ENCODE measurements at places on chromosomes 7 and 10.

DNA sequence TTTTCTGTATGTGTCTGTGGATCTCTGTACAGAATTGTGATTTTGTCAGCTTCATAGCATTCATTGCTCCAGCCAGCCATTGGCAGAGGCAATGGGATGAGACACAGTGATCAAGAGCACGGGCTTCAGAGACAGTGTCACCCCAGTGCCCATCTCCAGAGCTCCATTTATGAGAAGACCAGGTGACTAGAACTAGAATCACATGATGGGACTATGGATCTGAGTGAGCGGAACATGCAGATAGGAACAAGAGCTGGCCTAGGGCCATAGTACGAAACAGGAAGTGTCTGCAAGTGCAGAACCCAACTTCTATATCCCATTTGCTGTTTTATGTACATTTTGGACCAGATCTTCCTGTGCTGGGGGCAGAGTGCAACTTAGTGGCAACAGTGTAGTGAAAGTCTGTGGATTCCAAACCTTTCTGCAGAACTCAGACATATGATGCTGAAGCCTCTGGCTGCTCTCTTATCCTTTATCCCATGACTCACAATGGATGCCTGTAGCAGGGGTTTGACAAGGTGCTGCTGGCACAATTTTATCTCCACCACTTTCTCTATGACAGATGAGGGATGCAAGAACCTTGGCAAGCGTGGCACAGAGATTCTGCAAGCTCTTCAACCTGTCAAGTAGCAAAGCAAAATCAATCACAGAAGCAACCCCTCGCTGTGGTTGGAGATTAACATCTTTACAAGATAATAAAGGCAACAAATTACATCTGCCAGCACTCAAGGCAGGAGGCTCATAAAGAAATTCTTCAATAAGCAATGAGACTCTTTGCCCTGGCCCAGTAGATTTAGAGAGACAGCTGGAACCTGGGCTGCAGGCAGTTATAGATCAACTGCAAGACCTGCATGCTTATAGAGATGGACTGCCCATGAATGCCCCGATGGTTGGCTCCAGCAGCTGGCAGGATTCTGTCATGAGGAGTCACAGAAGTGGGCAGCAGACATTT lies 681.3 kb downstream of the TNS3 start:
- no peak for DNase-seq

DNA sequence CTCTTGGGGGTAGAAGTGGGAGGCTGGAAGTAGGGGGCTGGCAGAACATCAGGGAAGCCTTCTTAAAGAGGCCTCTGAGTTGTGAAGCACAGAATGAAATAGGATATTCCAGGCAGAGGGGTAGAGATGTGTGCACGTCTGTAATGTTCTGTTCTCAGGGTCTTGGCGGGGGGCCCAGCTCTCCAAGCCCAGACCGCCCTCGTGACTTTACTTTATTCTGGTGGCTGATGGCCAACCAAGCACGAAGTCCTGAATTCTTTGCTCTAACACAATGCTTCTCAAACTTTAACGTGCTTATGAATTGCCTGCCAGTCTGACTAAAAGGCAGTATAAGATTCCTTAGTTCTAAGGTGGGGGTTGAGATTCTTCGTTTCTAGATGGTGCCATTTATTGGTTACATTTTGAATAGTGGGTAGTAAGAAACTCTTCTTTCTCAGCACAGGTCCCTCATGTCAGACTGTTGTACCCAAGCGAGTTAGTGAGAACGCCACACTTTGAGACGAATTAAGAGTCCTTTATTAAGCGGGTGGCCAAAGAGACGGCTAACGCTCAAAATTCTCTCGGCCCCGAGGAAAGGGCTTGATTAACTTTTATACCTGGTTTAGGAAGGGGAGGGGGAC lies 8.2 kb downstream of the PRXL2A start:
- no peak for DNase-seq

GRCh38 chr10:6299743-6300105 lies 97.0 kb downstream of the PFKFB3 start:
- no peak for DNase-seq

DNA sequence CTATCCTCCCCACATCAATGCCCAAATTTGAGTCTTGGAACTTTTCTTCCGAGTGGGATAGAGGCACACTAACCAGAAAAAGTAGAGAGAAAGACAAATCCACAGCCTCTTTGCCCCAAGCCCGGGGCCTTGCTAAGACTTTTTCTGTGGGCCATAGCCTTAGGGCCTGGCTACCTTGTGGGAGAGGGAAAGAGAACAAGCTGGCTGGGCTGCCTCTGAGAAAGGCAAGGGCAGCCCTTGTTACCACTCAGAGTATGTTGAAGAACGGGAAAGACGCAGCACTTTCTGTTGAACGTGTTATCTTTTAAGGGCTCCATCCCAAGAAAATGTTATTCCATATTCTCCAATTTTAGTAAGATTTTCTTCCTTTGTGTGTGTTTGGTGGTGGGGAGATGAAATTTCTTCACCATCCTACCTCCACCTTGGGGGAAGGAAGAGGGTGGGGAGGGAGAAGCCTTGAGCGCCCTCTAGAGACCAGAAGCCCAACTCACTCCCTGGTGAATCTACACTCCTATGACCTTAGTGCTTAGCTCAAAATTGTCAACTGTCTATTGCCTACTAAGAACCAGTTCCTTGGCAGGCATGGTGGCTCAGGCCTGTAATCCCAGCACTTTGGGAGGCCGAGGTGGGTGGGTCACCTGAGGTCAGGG lies 3.9 kb upstream of the NRF1 start:
- DNase-seq: no peak

- DNase-seq: no peak
These were observed 22.0 kb upstream of the UBE3C start for GRCh38 chr7:157116762-157117161.

- no peak for DNase-seq
These were observed 66.5 kb downstream of the AFAP1L2 start for GRCh38 chr10:114337510-114338462.

DNA sequence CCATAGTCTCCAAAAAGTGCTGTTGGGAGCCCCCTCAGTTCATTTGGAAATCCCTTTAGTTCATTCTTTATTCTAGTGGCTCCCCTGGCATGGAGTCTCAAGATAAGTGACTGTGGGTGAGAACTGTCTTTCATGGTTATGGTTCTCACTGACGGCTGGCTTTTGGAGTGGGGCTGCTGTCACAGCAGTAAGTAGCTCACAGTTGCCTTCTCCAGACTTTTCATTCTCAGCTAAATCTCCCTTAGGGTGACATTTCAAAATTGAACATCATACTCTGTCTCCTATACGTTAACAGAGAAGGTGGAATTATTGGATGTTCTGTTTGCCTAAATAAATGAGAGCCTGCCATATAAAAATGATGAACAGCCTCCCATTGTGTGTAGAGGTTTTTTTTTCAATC lies 58.7 kb downstream of the PLPP4 start:
- no peak for DNase-seq

DNA sequence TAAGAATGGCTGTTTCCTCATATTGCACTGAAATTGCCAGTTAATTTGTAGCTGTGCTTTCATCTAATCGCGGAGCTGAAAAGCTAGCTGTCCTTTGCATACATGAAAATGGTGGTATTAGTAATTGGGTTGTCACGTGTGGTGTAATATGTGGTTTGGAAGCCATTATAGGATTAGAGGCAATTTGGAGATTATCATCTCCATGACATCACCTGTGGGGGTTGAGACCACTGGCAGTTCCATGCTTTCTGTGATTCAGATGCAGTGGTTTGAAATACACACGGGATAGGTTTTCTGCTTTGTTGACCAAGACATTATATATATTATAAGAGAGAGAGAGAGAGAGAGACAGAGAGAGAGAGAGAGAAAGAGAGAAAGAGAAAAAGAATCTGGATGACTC lies 180.8 kb downstream of the RAB11FIP2 start:
- no peak for DNase-seq

DNA sequence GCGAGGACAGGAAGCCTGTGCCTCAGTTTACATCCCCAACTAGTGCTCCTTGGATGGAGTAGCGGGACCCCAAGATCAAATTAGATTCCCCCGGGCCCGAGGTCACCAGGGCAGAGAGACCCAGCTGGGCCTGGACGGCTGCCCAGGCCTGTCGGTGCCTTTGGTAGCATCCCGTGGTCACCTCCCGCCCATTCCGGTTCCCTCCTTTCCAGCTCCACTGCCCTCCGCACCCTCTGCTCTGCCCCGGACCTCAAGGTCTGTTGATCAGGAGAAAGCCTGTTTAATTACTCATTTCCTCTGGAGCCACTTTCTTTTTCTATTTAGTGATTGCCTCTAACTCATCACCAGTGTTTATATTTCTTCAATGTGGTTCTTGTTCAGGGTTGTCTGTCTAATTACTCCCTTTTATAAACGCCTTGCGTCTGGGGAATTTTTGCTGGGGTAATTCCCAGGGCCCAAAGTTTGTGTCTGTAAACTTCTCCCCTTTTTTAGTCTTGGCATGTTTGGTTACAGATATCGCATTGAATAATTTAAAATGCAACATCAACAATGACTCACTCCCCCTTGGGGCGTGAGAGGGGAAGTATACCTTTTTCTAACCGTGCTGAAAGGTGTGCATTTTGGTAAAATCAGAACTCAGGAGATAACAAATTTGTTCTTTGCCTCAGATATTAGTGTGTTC lies 1.9 kb downstream of the FOXK1 start:
- no peak for DNase-seq

- no peak for DNase-seq
These were observed 803 bp downstream of the GOLGA7B start for GRCh38 chr10:97850446-97850845.

GRCh38 chr10:34647160-34647559 lies 167.9 kb downstream of the PARD3 start:
- DNase-seq: no peak

GRCh38 chr10:73413108-73413527 lies 740 bp downstream of the ANXA7 start:
- DNase-seq: peak; percentile 17

- DNase-seq: no peak
These were observed 44.0 kb downstream of the INPP5F start for GRCh38 chr10:119769886-119770285.

DNA sequence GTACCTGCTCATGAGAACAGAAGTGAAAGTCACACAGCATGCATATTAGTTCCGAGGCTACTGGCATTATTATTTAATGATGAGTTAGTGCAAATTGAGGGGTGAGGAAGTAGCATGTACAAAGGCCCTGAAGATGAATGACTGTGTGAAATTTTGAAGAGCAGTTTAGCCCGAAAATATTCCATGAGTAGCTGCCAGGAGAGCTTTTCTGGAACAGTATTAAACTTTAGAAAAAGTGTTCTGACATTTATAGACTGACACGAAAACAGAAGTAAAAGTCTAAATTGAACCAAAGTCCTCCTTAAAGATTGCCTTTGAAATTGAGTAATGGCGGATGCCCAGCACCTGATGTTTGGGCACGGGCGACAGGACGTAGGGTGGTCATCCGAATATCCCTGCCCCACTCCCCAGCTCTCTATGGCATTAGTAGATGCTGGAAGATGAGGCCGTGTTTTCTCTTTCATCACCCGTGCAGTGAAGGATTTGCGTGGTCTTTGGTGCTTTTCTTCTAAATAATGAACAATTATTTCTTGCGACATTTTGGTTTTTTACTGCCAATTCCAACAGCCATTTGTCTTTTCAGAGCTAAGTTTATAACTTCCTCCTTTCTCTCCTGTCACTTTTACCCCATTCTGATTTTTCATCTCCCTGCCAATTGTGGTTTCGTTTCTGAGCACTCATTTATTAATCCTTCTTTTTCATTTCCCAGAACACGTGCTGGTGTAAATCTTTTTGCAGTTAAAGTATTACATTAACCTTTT lies 192.6 kb downstream of the MGMT start:
- DNase-seq: no peak

DNA sequence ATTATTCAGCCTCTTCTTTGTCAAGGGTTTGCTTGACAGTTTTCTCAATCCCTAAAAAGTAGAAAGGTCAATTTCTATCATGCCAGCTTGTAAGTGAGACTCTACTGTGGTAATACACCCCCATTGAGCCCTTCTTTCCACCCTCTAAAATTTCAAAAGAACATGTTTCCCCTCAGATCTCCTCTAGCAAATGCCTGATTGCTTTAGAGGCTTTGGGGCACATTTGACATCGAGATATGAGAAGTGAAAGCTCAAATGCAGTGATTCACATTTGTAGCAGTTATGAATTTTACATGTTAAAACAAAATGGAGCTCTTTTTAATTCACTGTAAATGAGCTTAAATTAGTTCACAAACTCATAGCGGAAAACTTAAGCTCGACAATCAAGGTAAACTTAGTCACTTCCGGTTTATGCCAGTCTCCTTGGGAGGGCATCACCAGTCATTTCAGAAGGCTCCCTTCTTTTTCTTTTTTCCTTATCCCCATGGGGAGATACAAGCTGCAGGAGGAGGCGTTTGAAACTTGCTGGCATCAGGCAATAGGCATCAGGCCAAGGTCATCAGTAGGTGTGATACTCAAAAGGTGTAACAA lies 55.3 kb upstream of the ADO start:
- no peak for DNase-seq

DNA sequence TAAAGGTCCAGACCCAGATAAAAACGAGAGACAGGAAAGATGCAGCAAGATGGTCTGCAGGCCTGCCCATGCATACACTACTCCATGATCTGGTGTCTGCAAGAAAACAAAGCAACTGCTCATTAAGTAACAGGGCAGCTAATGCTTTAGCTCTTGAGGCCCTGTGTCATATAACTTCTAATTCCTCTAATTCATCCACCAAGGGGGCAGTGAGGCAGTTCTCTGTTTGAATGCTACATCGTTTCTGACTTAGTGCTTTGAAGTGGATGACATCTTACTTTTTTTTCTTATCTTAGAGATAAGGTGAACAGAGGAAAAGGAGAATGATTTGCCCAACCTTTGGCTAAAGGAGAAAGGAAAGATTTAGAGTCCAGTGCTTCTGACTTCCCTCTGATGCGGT lies 619.7 kb downstream of the AUTS2 start:
- DNase-seq: no peak

DNA sequence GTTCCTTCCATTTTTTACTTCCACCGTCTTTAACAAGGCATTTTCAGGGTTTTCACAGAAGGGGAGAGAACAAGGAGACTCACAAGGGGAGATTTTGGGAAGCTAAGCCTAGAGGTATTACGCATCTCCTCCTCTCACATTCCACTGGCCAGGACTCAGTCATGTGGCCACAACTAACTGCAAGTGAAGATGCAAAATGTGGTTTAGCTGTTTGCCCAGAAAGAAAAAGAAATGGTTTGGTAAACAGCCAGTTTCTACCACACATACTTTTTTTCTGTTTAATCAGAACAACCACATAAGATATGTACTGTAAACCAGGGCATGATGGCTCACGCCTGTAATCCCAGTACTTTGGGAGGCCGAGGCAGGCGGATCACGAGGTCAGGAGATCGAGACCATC lies 21.4 kb upstream of the HELLS start:
- no peak for DNase-seq

DNA sequence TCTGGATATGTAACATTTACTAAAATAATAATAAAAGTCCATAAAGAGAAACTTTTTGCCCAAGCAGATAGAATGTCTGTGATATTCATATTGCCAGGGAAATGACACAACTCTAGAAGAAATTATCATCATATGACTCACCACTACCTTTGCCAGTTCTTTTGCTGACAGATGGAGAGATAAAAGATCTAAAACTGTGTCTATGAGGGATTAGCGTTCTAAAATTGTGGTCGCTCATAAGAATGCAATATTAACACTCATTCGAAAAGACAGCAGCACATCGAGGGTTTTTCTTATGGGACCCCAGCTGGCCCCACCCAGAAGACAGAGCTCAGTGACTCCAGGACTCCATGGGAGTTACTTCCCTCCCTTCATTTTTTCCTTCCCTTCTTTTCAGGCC lies 16.6 kb upstream of the LANCL2 start:
- no peak for DNase-seq

All from stimulated activated CD4-positive, alpha-beta T cell treated with anti-CD3 and anti-CD28 coated beads, Interleukin-1b, Interleukin-23, amount 100 ng/mL, for 24 hours (primary cell).